NCI-H1048 (cell line): ENCODE measurements at places on chromosomes 5 and 9.

GRCh38 chr9:104923740-104924139, 4.2 kb downstream of the ABCA1 start:
- DNase-seq = no peak

- DNase-seq = peak; percentile 20
Observed at GRCh38 chr9:94002316-94003140, 47.4 kb upstream of the BARX1 start.

DNA sequence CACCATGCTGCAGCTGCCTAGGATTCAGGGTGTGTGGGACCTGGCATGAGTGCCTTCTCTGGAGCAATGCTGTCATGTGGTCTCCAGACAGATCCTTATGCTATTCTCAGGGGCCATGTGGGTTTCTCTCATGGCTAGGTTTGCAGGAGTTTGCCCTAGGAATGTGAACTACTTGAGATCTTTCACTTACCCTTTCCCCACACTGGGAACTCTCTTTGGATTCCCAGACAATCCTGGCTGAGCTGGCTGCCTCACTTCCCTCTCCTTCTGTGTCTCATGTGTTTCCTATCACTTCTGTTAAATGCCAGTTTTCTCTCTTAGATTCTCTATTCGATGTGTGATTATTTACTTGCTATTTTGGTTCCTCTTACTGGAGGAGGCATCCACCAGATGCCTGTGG, 270.2 kb upstream of the RASA1 start:
- DNase-seq = no peak

GRCh38 chr5:168324859-168325630, 33.6 kb downstream of the WWC1 start:
- DNase-seq = no peak

- no peak for DNase-seq
Observed at GRCh38 chr9:12463641-12464040, 229.5 kb upstream of the TYRP1 start.
